ENCODE measurements at places on chromosomes 12 and 14.

- DNase-seq: no peak
Observed at GRCh38 chr14:60339571-60339970, 90.5 kb downstream of the PPM1A start.

GRCh38 chr12:78928200-78929074 is 63.9 kb downstream of the SYT1 start:
- DNase-seq: no peak

- DNase-seq: no peak
Observed at GRCh38 chr12:47779943-47780504, 7.0 kb downstream of the SLC48A1 start.

- no peak for DNase-seq
Observed at GRCh38 chr12:34033628-34034296, 11.5 kb downstream of the ALG10 start.

GRCh38 chr12:5513406-5513805 is 81.5 kb downstream of the NTF3 start:
- no peak for DNase-seq

- DNase-seq: no peak
Observed at GRCh38 chr12:106892075-106892474, 63.6 kb upstream of the TMEM263 start.

DNA sequence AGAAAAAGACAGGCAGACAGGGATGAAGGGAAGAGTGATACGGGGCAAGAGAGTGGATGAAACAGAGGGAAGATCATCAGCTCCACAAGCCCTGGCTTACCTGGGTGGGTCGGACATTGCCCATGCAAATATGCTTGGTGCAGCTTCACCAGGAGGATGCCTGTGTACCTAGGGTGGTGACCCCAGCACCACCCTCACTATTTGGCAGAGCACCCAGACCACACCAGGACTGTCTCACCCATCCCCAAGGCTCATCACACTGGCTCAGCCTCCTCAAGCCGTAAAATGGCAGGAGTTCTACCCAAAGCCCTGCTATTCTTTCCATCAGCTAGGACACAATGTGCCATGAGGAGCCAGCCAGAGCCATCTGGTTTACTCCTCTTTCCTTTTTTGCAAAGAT is 3.0 kb downstream of the GALNT8 start:
- DNase-seq: no peak

DNA sequence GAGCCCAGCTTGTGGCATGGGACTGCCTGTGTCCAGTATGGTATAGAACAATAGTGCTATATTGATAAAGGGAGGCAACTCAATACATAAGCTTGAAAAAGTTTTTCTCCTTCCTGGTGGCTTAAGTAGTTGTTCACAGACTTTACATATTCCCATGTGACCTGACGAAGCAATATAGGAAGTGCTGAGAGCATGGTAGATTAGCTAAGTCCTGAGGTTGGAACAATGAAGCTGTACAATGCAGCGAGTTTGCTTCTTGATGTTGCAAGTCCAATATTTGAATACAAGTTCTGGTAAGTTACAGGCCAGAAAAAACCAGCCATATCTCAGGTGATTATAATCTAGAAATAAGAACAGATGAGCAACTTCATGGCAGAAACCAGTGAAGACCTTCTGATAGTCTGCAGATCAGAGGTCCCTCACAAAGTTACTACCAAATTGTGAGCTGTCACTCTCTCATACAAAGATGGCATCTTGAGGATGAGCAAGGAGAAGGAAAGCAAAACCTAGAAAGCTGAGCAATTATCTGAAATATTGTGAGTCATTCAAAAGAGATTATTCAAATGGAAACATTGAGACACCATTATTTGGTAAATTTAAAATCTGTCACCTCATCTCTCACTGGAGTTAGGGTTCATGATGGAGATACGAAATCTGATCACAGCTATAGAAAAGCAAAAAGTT is 72.9 kb upstream of the BTG1 start:
- DNase-seq: no peak
